ENCODE measurements at places on chromosomes 13 and 19.
A peak's percentile ranks its signal among the peaks of the same experiment; 100 is the strongest.

GRCh38 chr13:112713517-112714253, 23.8 kb downstream of the ATP11A start:
- DNase-seq, result no peak

DNA sequence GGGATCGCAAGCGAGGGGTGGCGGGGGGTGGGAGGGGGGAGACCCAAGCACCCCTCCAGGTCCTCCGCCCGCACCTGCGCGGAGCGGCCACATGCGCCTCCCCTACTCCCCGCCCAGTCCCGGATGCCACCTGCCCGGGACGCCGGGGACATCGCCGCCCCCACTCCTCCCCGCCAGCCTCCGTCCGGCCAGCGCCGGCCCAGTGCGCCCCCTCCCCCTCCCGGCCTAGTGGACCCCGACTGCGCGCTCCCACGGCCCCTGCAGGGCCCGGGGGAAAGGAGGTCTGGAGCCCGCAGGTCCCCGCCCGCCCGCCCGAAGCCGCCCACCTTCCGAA, 263 bp downstream of the RHPN2 start:
- peak; percentile 5 for DNase-seq

- no peak for DNase-seq
Measured at GRCh38 chr19:53172889-53173288, 14.0 kb upstream of the ZNF347 start.

GRCh38 chr13:26962671-26963070, 202.1 kb upstream of the GPR12 start:
- no peak for DNase-seq

GRCh38 chr19:9498183-9498902, at the start of gene ZNF560:
ZNF560 (minus strand) TSS chr19:9498616; CDS start chr19:9475313, 23,303 bp downstream.
- DNase-seq, result peak; percentile 6
